Activated T-helper 1 cell treated with anti-CD3 and anti-CD28 coated beads, Interleukin-2, amount 50 U/mL, for 16 hours (primary cell): ENCODE measurements at places on chromosomes 1 and 21.

DNA sequence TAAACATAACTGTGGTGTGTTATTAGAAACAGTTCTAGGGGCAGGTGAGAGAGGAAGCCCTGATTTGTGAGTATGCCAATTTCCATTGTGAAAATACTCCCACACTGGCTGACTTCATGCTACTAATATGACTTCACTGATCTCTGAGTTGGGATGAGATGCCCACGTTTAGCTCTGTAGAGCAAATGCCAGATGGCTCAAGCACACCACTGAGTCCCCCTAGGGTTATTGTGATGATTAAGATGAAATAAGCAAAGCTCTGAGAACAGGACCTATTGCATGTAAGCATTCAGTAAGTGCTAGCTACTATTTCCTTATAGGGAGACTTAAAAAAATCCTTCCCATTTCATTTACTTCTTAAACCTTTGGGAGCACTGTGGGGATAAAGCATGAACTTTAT, 117.6 kb downstream of the CENPF start:
- DNase-seq = no peak

- DNase-seq = no peak
These were observed 384.6 kb downstream of the RRAGC start for GRCh38 chr1:38474738-38475623.

DNA sequence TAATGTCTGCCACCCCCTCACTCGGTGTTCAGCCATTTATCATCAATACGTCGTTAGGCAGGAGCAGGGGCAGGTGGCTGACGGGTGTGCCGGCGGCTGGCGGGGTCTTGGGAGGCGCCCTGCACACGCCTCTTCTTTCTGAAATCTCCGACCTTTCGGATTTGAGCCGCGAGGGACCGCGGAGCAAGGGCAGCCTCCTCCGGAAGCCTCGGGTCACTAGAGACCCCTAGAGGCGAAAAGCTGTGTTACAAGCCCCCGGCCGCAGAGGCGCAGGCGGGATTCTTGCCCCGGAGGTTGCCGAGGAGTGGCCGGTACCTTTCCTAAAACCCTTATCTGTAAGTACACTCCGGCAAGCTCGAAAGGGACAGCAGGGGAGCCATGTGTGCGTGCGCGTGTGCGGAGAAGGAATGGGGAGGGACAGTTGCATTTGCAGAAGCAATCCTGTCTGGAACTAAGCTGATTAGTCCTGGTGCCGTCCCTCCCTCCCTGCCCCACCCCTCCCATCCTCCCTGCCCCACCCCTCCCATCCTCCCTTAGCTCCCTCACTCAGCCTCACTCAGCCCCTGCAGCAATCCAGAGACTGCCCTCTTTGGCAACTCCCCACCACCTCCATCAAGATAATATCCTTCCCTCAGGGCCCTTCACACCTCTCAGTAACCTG, 11.0 kb downstream of the BRINP2 start:
- DNase-seq = no peak

DNA sequence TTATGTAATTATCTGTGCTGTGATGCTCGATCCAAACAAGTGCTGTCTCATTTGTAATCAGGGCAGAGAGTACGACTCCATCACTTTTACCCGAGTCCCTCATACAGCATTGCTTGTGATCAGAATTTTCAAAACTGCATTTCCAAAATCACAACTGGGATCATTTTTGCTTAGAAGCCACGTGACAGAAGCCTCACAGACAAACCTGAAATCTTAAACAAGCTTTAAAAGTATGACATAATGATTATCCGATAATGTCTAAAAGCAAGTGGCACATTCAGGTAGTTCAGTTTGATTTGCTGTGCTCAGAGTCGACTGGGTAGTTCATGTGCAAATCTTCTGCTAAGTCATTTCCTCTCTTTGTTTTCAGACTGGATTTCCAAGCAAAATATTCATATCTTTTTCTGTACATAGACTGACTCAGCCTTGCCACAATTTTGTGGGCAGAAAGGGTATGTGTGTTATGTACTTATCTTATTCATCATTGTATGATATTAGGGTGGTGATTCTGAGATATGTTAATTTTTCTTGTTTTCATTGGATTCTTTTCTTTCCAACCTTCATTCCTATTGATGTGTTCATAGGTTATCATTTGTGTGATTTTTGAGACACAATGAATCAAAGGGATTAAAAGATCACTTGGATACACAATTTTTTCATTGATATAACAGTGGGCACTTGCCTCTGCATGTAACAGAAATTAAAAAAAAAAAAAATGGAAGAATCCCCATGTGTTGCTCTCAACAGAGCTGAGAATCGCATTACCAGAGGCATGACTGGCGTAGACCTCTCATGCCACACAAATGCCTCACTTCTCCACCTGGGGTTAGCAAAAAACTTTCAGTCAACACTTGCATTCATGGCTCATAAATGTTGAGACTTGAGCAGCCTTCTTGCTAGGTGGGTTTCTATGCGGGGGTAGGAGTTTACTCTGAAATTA, 355.7 kb downstream of the LTN1 start:
- DNase-seq = no peak

DNA sequence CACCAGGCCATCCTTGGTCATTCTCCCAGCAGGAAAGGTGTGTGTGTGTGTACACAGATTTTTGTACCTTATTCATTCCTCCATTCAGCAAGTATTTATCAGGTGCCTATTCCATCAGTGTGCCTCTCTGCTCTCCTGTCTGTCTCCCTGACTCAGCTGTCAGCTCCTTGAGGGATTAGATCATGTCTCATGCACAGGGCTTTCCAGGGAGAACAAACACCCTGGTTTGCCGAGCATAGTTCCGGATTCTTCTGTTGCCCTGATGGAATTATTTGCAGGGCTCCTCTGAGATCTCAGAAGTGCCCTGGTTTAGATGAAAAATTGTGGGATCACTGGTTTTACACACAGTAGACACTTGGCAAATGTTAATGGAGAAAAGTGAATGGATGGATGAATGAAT, 8.1 kb upstream of the SDHB start:
- DNase-seq = no peak

GRCh38 chr1:50416553-50417453, 6.4 kb downstream of the DMRTA2 start:
- DNase-seq = no peak

DNA sequence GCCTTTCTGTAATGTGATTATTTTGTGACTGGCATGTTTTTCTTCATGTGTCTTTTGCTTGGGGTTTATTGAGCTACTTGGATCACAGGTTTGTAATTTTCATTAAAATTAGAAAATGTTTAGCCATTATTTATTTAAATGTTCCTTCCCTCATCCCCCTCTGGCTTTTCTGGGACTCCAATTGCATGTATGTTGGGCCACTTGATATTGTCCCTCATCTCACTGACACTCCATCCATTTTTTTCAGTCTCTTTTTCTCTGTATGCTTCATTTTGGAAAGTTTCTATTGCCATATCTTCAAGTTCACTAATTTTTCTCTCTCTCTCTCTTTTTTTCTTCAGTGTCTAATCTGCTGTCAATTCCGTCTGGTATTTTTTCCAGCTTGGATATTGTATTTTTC, 390.1 kb downstream of the PRDM2 start:
- no peak for DNase-seq

GRCh38 chr1:234763910-234764309, 153.9 kb upstream of the IRF2BP2 start:
- DNase-seq = no peak

DNA sequence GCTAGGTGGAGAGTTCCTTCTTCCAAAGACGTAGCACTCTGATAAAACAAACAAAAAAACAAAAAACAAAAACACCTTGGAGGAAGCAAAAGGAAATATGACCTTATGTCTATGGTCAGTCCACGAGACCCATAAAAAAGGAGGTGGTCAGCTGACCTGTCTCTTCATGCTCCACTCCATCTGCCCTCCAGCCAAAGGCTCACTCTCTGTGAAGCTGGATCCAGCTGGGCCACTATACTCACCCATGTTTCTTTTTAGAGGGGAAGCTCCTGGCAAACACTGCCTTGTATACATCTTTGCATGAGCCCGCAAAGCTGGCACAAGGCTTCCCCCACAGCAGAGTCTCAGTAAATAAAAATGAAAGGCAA, 126.1 kb upstream of the CACHD1 start:
- no peak for DNase-seq

DNA sequence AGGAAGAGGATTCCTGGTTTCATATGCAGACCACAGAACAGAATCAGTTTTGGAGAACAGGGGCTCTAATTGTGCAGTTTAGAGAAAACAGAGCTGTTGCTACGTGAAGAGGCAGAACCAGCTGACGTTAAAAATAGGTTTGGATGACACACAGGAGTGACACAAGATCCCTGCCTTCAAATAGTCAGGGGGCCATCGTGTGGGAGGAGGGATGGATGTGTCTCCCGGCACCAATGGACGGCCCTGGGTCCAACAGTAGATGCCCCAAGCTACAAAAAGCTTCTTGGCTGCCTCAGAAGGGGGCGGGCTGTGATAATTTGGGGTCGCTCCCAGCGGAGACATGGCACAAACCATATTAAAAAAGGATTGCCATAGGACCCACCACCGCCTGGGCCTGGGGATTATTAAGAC, 87.8 kb downstream of the MRPL37 start:
- no peak for DNase-seq

GRCh38 chr1:210726621-210727020, 397.9 kb downstream of the HHAT start:
- no peak for DNase-seq

GRCh38 chr1:160211046-160211790, 6.0 kb downstream of the PEA15 start:
- DNase-seq = no peak

DNA sequence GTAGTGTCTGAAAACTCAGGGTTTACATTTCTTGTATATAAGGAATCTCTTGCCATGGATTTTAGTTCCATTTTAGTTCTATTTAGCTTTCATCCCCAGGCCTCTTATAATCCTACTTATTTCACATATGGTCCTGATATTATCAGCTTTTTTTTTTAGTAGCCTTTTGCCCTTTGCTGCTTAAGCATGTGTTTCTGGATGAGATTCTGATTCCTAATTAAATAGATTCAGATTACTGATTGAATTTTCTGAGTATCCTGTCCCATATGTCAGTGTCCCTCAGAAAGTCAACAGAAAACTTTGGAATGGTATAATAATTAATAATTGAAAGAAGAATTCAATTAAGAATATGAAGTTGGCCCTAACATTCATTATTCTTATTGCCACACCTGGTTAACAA, 134.7 kb upstream of the HOOK1 start:
- no peak for DNase-seq

DNA sequence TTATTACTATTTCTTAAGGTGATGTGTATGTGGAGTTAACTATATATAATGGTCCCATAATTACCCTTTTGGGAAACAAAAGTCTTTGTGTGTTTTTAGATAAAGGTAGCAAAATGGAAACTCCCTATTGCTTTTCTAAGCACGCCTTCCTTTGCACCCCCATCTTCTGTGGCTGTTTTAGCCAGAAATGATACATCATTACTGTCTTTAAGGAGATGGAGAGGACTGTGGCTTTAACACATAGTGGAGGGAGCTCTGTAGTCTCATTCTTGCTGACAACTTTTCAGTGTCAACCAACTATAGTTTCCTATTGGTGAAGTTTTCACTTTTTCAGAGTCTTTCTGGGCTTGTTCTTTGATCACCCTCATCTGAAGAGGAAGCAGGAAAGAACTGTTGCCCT, 1.0 kb downstream of the APOBEC4 start:
- no peak for DNase-seq

- DNase-seq = no peak
These were observed 20.6 kb downstream of the RUNX1 start for GRCh38 chr21:35028451-35028978.

DNA sequence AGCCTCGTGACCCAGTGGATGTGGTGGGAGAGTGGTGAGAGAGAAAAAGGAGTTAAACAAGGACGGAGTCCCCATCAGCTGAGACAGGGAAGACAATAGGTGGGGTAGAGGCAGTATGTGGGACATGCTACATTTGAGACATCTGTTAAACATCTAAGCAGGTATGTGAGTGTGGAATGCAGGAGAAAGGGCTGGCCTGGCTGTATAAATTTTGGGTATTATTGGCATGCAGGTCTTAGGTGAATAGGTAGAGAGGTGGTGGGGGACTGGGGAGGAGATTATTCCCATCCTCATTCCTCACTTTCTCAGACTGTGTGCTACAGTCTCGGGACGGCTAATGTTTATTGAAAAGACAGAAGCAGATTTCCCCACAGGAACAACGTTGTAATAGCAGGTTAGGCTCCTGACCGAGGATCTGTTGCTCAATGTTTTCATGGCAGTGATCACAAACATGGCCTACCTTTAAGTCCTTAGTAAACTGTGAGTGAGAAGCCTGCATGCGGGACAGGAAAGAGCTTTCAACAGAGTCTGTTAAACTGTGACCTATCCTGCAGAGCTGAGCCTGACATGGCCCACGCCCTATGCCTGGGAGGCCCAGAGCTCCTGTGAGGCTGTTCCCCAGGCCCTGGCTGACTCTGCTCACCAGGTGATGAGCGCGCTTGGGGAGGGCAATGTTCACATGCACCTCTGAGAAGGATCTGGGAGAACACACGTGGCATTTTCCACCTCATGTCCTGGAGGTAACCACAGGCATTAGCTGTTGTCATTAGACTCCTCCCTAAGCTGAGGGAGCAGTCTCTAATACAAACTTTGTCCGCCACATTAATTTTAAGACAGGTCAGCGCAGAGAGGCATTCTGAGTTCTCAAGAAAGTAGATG, 16.5 kb downstream of the VSIG8 start:
- DNase-seq = no peak

DNA sequence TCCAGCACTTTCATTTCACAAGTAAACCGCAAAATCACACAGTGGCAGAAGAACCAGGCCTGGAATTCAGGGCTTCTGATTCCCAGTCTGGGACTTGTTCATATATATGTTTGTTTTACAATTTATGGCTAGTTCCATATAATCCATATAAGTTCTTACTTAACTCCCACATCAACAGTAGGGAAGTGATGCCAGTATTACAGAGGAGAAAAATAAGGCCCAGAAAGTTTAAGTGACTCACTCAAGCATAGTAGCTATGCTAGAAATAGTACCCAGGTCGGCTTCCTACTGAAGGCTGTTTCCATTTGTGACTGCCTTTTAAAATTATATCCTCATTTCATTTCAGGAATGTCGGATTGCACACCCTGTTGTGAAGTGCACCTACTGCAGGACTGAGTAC, 1.4 kb downstream of the FAM76A start:
- DNase-seq = no peak

- no peak for DNase-seq
These were observed 396.7 kb upstream of the DAB1 start for GRCh38 chr1:57820356-57821095.

GRCh38 chr1:160429125-160429561, 28.8 kb downstream of the VANGL2 start:
- DNase-seq = no peak

DNA sequence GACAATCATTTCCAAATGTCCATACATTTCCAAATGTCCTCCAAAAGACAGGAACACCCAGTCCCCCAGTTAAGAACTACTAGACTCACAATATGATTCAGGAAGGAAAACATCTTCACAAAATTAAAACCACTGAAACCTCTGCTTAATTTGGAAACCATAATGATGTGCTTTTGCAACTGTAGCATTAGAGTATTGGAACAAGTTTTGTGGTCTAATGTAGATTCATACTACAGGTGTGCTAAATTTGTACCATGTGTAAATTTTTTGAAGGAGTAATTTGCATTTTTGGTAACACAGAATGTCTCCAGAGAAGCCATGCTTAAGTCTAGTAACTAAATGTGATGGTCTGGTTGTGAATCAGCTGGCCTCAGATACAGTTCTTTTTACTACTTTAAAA, 129.6 kb downstream of the DPYD start:
- DNase-seq = no peak
